ENCODE measurements at places on chromosomes 12 and 14.

DNA sequence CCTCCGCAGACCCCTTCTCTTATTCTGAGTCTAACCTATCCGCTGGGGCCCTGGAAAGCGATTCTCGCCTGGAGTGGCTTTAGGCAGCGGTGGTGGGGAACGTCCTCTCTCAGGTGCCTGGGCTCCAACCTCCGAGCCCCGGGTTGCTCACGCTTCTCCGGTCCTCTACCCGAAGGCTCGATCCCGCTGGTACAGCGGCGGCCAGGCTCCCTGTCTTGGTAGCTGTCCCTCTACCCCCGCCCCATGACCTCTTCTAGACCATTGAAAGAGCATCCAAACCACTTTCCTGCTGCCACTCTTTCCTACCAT lies 505 bp upstream of the HEBP1 start:
- DNase-seq, result no peak

DNA sequence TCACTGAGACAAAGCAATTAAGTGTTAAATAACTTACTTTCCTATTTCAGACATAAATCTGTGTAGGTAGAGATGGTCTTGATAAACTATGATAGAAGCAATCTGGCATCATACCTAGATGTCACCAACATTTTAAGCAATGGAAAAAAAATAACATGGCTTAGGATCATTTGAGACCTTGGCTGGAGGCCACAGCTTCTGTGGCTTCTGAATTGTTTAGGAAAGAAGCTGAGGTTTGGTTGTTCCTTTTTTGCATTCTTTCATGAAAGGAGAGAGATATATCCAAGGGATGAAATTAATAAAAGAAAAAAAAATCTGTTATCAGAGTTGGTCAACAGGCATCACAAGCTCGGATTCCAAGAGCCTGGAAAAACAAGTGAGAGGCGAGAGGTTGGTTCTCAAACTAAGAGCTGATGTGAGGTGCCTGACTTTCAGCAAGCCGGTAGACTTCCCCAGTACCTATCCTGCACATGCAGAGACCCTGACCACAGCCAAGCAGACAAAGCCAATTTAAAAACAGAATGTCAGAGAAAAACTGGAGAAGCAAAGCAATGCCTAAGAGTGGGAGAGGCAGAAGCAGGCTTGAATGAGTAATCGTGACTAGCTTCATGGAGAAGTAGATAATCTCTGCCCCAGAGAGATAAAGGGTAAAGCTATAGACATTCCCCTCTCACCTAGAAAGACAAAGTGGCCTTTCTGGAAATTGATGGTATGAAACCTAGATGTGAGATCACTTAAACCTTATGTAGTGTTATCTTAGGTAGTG lies 43.4 kb upstream of the ST8SIA1 start:
- no peak for DNase-seq

DNA sequence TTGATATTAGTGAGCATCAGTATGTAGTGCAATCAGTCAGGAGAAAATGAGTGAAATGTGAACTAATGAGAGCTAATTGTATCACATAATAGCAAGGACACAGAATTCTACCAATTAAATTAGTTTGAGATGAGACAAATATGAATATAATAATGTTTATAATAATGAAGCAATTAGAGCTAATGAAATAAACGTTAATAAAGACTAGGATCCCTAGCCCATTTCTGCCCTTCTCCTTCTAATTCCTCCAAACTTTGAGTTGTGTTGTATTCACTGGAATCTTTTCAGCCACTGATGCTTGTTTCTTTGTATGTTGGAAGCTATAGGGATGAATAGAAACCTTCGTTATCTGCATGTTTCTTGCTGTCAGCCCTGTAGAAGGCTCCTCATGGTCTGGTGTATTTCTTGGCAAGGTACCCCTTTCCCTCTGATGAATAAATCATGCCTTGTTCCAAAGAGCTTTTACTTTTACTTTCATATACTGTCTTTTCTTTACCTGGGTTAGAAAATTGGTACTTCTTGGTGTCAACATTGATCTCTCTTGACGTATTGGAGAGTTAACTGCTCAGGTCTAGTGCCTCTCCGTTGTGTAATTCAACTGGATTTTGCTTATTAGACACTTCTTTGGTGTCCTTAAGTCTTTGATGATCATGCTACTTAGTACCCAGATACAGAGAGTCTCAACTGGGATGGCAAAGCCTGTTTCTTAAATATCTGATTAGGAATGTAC lies 154.8 kb downstream of the PTCSC3 start:
- DNase-seq, result no peak

- DNase-seq, result no peak
Measured at GRCh38 chr12:32120419-32120818, 13.8 kb downstream of the BICD1 start.

- no peak for DNase-seq
Measured at GRCh38 chr14:49947506-49947905, 54.6 kb downstream of the ARF6 start.

DNA sequence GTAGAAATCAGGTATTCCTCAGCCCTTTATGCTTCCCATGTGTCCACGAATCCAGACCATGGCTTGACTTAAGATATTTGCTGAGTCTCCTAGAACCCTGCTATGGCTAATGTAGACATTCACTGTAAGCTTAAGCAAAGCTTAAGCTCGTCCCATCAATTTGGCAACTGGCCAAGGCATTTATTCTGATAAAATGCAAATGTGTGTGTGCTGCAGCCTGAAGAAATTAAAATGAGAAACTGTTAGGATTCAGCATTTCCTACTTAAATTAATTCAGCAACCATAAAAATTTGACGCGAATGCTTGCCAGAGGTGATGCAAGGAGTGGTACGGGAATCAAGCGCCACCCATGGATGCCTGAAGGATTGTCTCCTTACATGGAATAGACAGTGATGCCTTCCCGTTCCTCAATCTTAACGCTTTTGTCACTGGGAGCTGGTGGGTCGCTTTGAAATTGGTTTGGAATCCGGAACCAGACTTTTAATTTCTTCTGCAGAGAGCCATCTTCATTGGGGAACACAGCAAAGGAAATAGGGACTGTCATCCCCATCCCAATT lies 13.2 kb downstream of the HEBP1 start:
- DNase-seq, result no peak

DNA sequence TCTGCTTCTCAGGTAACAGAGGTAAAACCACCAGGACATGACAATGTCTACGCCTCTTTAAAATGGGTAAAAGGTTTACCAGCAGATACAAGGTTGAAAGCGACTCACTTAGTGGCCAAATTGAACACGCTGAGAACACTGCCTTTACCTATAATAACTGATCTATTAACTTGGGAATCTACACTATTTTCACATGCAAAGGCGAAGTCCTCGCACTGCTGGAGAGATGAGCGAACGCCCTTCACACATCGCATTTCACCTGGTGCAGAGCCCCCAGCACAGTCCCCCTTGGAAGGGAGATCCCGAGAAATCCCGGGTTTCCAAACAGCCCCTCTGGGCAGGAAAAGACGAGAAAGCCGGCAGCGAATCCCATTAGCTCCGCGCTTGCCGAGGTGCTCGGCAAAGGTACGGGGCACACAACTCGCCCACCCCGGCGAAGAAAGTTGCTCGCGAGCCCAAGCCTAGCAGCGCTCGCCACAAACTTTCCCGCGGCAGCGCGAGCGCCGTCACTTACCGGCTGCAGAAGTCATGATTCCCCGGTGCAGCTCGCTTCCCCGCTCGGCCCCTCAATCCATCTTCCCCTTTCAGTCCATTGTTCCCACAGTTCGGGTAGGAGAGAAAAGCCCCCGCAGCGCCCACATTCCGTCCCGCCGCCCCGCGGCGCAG lies 423 bp downstream of the FGD6 start:
- peak; percentile 27 for DNase-seq

GRCh38 chr12:117523971-117524370 lies 162.5 kb upstream of the NOS1 start:
- DNase-seq, result no peak

GRCh38 chr12:28578833-28579252 lies 388.6 kb downstream of the CCDC91 start:
- DNase-seq, result no peak

- no peak for DNase-seq
Measured at GRCh38 chr14:95507174-95507573, 9.3 kb downstream of the SYNE3 start.

- DNase-seq, result no peak
Measured at GRCh38 chr14:55599250-55599879, 19.4 kb downstream of the KTN1 start.

GRCh38 chr12:82804601-82805000 lies 117.9 kb downstream of the TMTC2 start:
- DNase-seq, result no peak

DNA sequence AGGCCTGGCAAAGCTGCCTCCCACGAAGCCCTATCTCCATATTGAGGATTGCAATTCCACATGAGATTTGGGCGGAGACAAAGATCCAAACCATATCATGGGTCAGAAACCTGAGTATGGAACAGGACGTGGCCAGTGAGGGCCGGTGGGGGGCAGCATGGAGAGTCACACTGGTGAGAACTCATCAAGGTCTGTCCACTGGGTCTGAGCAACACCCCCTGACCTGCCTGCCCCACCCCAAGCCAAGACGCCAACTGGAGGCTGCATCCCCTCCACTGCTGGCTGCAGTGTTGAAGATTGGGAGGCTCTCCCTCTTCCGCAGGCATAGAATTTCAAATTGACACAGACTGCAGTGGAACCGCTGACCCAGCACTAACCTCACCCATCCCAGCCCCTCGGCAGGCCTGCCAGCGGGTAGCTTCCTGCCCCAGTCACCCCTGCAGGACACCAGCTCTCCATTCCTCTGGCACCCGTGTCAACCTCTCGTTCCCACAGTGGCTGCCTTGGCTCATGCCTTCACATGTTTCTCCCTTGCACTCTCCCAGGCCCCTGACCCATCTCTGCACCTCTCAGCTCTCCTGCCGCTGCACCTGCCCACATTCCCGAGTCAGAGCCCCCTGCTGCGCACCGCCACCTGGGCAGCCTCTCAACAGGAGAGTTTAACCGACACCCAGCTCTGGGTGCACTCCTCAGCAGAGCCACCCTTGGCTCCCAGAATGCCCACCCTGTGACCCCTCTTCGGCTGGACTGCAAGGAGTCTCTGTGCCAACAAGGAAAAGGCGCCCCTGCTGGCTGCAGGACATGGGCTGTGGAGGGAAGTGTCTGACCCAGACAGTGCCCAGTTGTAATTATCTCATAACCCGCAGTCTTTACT lies 45.2 kb upstream of the PPP2R5C start:
- no peak for DNase-seq

- no peak for DNase-seq
Measured at GRCh38 chr12:91053951-91054715, 3.7 kb downstream of the KERA start.

DNA sequence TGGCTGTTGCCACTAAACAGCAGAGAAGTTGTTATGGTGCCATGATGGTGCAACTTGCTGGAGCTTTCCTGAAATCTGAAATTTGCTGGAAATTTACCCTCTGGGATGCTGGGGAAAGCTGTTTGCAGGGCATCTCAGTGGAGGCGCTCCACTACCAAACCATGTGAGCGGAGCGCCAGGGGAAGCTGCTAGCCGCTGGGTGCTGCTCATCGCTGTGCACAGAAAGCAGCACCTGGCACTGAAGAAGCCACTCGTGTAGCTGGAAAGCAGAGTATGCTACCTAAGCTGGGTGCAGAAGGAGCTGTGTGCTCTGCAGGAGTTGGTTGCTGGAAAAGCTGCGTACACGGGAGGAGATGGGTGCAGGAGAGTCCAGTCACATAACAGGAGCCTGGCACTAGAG lies 53.0 kb downstream of the MSRB3 start:
- DNase-seq, result no peak

GRCh38 chr14:96249029-96249428 lies 7.0 kb upstream of the BDKRB1 start:
- DNase-seq, result no peak

DNA sequence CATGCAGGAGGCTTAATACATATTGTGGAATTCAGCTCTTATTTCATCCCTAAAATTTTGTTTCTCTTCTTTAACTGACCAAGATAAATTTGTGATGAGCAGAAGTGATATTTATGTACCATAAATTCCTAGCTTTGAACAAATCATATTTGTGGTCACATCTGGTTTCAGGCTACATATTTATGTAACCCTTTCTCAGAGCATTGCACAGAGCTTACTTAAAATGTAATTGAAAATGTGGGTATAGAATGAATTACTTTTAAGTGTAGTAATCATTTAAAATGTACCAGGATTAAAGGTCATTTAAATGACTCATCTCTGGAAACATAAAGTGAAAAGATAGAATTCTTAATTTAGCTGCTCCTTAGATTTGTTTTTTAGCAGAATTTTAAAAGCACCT lies 129.9 kb upstream of the FRMD6 start:
- no peak for DNase-seq

DNA sequence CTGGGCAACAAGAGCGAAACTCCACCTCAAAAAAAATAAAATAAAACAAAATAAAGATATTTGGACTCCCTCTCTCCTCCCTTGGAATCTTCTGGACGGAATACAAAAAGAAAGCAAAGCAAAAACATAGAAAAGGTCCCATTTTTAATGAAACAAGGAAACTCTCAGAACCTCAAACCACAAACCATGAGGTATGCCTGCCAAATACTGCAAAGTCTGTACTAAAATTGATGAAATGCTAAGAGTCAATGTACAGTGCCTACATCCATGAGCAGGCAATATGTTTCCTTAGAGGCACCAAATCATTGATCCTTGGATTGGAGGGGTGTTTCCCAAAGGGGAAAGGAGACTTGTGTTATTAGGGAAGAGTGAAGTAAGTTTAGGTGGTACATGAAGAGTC lies 8.2 kb upstream of the RPS6KA5 start:
- peak; percentile 22 for DNase-seq

GRCh38 chr12:97363693-97364092 lies 98.9 kb upstream of the RMST start:
- no peak for DNase-seq

DNA sequence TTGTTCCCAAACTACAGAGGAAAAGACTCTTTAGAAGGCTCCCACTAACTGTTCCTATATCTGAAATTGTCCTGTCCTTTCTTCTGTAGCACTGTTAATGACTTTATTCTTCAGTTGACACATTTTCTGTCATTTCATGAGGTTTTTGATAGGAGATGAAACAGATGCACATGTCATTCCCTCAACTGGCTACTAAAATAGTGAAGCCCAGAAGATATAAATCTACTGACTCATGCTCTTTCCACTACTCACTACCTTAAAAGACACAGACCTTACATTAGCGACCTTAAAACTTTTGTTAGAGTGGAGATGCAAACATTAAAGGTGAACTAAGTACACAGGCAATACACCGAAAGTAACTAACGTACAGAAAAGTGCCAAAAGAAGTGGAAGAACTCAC lies 59.5 kb upstream of the ANKS1B start:
- DNase-seq, result no peak

- DNase-seq, result no peak
Measured at GRCh38 chr14:85444635-85445034, 85.3 kb upstream of the FLRT2 start.

All from CD4-positive, alpha-beta T cell treated with Interleukin-17A for 1 hour (primary cell).